Activated CD4-positive, alpha-beta T cell treated with anti-CD3 and anti-CD28 coated beads, Interleukin-2, amount 50 U/mL, for 48 hours (primary cell): ENCODE measurements at places on chromosomes 1 and 21.
A peak's percentile ranks its signal among the peaks of the same experiment; 100 is the strongest.

DNA sequence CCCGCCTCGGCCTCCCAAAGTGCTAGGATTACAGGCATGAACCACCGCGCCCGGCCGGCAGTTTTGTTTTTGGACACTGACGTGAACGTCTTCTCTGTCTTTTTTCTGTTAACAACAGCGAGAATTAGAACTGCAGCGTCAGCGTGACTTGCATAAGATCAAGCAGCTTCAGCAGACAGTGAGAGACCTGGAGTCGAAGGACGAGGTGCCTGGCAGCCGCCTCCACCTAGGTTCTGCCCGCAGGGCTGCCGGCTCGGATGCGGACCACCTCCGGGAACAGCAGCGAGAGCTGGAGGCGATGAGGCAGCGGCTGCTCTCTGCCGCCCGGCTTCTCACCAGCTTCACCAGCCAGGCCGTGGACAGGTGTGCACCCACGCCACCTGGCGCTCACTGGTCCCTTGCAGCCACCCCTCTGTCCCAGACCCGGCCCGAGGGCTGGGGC lies 22.9 kb upstream of the DIP2A start:
- DNase-seq: no peak

DNA sequence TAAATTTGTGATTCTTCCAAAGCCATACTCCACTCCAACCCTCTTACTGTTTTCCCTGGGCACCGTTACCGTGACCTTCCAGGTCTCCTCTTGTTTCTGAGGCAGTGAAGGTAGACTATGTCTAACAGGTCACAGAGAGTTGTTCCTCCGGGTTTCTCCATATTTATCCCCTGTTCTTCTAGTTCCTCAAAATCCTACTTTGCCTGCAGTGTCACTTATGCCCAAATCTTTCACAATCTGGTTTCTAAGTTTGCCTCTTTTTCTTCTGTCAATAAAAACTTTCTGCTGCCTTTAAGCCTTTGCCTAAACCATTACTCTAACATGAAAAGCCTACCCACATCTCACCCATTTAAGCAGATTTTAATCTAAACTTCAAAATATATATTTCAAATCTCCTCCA lies 87.7 kb downstream of the C4BPA start:
- DNase-seq: no peak

DNA sequence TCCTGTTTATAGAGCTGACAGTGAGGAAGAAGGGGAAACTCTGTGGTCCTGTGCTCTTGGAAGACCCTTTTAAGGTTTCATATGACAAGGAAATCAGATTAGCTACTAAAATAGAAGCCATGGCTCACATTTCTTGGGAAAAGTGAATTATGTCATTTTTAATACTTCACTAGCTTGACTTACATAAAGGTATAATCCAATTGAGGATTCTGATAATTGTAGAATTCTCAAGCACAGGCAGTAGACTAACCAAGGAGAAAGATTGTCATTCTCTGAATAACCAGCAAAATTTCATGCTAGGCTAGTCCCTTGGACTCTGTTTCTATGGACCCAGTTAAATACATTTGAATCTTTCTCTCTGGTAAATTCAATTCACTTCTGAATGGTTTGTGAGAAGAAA lies 613.0 kb upstream of the BEND5 start:
- DNase-seq: no peak

DNA sequence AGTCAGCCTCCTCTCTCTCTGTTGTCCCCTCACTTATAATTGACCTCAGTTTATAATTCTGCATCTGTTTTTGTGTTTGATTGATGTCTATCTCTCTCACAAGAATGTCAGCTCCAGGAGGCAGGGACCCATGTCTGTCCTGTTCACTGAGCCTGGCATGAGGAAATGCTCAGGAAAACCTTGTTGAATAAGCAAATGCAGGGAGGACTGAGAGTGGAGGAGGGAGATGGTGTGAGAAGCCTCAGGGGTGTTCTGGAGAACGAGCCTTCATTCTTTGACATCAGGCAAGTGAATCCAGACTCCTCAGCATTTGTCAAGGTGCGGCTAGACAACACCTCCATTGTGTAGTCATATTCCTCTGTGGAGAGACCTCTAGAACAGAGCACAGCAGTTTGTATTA lies 45.5 kb downstream of the MAN1C1 start:
- DNase-seq: no peak

- DNase-seq: no peak
Observed at GRCh38 chr1:12053752-12054548, 9.2 kb upstream of the TNFRSF8 start.

- DNase-seq: peak; percentile 63
Observed at GRCh38 chr21:14120091-14120734, 90.5 kb downstream of the LIPI start.

DNA sequence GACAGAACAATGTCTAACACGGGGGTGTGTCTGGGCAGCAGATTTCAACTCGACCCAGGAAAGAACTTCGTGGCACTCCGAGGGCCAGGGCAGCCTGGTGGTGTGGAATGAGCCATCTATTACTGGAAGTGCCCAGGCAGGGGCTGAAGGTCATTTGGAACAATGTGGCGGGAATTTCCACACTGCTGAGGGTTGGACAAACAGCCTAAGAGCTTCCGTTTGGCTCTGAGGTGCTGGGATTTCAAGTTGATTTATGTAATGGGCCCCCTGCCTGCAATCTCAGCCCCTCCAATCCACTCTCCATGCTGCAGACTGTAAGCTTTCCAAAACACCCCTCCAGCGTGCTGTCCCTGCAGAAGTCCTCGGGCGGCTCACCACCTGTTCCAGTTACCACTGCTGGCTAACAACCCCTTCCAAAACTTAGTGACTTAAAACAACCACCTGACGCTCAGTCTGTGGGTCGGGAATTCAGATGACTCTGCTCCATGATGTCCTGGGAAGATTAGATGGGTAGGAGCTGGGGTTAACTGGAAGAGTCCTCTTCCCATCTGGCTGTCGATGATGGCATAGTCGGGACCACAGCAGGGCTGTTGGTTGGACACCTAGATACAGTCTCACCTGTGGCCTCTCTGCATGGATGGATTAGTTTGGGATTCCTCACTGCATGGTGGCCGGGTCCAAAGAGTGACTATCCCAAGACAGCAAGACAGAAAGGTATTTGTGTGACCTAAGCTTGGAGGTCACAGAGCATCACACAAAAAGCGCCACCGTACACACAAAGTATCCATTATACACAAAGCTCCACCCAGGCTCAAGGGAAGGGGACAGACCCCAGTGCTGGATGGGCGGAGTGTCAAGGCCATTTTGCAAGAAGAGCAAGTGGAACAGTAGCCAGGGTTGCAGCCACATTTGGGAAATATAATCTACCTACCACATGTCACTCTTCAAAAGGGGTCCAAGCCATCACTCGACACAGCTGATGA lies 89.7 kb upstream of the IFFO2 start:
- DNase-seq: no peak

- DNase-seq: no peak
Observed at GRCh38 chr1:115312742-115313141, 25.3 kb downstream of the NGF start.

GRCh38 chr1:112309499-112309898 lies 86.5 kb upstream of the CTTNBP2NL start:
- no peak for DNase-seq

DNA sequence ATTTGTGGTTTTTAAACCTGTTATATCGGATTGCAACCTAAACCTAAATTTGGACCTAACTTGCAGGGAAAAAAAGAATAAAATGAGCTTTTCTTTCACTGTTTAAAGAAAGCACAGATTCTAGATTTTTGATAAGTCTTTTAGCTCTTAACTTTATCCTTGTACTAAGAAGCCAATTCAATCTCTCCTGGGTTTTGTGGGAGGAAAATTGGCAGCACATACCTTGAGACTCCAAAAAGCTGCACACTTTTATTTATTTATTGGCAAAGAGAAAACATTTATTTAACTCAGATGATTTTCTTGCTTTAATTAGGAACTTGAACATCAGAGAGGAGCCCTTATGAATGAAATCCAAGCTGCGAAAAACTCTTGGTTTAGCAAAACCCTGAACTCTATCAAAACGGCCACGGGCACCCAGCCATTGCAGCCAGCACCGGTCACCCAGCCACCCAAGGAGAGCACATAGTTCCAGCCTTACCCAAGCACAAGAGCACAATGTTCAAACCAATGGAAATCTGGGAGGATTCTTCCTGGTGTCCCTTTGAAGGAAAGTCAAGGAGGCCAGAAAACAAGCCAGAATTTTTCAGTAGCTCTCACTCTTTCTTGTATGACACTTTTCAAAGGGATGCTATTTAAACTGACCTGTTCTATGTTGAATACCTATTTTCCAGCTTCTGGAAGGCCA lies 10.1 kb upstream of the CACYBP start:
- no peak for DNase-seq

DNA sequence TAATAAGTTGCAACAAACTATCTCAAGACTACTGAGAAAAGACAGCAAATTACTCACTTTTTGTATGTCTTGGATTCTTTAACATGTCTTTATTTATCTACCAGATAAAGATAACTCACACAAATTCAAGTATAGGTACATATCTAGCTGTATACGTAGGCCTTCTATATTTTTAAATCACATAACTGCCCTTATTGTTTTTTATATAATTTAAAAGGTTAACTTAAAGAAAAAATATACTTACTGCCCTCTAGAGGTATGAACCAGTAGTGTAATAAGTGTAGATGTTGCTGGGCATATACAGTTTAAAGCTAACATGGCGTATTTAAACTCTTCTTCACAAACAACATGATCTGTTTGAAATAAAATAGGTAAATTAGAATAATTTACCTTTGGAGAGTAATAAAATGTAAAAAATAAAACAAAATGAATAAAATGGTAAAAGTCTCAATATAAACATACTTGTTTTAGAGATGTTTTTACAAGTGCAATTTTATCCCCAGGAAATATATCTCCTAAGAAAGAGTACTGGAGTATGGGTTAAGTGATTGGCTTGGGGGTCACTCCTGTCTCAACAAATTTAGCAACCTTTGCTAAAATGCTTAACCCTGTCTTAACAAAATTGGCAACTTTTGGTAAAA lies 235.2 kb downstream of the KCNT2 start:
- no peak for DNase-seq

GRCh38 chr21:45405271-45405818 lies 380 bp downstream of the COL18A1 start:
- peak; percentile 19 for DNase-seq

DNA sequence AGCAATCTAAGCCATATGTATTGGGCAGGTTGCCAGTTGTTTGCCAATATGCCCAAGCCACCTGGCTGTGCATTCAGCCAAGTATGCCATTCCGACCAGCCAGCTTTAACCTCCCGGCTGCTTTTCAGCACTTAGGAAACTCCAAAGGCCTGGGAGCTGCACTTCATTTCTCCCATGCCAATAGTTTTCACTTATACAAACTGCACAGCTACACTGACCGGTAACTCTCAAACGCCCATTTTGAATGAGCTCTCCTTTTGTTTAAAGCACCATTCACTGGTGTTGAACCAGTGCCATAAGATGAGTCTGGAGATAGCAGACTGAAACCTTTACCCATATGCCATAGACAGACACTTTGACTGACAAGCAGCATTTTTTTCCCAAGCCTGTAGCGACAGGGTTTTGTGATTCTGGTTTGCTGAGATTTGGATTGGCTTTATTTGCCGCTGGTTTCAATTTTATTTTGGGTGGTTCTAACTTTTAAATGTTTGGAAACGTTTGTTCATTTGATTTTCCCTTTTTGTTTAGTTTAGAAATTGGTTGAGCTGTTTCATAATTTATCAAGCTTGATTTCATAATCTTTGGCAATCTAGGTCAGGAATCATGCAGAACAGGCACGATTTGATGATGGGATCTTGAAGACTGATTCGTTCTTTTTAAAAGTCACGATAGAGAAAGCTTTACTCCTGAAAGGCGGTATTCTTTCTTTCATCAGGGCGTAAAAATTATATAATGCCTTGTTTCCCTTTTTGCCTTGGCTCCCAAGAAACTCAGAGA lies 144.6 kb downstream of the NFIA start:
- DNase-seq: no peak

DNA sequence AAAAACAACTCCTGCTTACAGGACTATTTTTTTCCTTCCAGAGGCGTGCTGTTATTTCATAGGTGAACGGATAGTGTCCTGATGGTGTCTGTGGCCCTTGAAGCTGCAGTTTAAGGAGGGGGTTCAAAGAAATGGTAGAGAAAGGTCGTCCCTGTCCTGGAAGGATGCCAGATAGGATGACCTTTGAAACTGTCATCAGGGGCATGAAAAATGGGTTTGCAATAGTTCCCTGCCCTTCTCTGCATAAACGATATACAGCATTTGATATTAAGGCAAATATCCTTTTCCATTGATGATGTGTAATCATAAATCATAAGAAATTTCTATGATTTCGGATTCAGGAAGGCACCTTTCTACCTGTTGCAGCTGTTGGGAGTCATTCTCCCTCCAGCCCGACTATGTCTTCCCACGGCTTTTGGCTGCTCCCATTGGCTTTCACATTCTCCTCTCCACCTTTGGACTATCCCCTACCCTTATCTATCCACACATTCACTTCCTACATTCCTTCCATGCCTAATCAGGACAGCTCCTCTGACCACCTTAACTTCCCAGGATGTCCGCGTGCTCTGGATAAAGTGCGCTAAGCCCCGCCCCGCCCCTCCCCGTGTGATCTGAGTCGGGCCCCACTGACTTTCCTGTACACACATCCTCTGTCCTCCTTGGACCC lies 209.8 kb downstream of the DISC1 start:
- DNase-seq: no peak

DNA sequence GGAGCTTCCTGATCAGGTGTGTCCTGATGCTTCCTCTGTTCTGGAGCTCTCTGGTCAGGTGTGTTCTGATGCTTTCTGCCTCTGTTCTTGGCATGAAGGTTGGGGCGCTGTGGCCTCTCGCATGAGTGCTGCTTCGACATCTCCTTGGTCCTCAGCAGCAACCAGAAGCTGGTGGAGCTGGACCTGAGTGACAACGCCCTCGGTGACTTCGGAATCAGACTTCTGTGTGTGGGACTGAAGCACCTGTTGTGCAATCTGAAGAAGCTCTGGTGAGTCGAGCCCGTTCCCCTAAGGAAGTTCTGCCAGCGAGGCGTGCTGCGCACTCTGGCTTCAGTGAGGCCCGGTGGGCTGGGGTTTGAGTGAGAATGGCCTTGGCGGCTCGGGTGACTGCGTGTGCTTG lies 18.0 kb downstream of the NLRP3 start:
- no peak for DNase-seq

- DNase-seq: no peak
Observed at GRCh38 chr21:44686000-44686781, 4.2 kb upstream of the KRTAP12-1 start.

DNA sequence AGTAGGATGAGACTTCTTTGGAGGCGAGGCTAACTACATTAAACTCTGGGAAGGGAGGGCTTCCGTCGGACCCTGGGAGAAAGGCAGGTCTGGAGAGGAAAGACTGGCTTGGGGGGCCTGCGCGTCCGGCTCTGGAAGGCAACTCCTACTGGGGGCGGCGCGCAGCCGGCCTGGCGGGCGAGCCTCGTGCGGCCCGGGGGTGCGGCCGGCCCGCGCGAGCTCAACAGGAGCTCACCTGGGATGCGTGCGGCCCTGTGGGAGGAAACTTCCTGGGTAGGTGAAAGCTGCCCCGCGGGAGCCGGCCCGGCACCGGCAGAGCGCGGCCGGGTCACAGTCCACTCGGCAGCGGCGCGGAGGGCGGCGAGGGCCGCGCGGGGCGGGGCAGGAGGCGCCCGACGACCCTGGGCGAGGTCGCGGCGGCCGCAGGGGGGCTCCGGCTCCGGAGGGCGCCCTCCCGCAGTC lies 449 bp downstream of the EPS15 start:
- DNase-seq: peak; percentile 49
